A172 (cell line): ENCODE measurements at places on chromosomes 3 and 15.

GRCh38 chr3:135012101-135012500, 217.0 kb downstream of the EPHB1 start:
- no peak for DNase-seq

GRCh38 chr15:39213385-39213840, 367.5 kb upstream of the THBS1 start:
- DNase-seq, result peak; percentile 96

DNA sequence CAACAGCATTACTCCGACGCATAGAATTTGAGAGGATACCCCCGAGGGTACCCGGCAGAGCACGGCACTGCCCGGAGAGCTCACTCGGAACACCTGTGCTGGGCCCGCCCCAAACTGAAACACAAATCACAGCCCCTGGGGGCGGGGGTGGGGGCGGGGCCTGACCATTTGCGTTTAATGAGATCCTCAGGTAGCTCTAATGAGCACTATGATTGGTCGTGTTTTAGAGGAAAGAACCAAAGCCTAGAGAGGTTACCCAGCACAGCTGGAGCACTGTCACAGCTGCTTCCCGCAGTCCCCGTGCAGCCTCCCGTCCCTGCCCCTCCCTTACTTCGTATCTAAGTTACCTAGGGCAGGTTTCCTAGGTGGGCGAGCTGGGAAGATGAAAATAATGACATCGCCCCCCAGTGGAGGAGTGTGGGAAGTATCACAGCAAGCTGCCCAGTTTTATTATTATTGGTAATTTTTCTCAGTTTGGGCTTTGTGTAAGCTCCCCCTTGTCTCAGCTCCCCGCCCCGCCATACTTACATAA, 187.1 kb downstream of the PDE8A start:
- no peak for DNase-seq

DNA sequence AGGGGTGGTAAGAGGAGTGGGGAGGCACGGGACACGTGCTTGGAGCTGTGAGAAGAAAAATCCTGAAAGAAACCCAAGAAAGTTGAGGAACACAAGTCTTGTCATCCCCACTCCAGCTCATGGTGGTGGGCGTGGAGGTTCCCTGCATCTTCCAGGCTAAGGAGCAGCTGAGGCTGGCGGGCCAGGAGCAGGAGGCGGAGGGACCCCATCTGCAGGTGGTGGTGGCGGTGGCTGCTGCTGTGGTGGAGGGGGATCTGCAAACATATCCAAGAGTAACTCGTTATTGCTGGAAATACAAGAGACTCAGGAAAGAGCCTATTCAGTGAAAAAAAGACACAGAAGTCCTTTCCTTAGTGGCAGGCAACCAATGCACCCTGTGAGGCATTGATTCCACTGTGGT, 9.4 kb upstream of the CSPG5 start:
- DNase-seq, result no peak

- DNase-seq, result no peak
These were observed 8.1 kb upstream of the MNS1 start for GRCh38 chr15:56473017-56473416.

DNA sequence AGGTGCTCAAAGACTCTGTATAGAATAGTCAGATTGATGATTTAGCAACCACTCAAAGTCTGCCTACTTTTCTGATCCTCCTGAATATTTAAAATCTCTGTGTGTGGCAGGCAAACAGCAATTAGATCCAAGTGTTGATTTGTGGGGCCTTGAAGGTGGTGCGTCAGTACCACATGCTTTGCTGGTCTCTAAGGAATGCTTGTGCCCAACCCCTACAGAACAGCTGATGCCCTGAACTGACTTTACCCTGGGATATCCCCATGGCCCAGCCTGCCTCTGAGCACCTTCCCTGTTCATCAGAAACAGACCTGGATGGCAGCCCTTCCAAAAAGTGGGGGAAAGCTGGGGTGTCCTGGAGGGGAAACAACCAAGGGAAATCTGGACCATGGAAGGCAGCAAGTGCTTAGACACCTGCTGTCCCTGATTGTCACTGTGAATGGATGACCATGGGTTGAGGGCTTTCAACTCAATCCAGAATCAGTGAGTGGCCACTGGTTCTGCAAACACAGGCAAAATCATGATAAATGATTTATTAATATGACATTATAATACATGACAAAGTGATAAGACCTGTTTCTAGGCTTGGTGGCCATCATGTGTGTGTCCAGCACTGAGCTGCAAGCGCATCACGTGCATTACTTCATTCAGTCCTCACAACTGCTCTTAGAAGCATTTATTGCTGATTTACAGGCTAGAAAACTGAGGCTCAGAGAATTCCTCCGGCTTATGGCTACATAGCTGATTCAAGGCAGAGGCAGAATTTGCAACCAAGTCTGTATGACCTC, 76.1 kb upstream of the TPM1 start:
- no peak for DNase-seq

DNA sequence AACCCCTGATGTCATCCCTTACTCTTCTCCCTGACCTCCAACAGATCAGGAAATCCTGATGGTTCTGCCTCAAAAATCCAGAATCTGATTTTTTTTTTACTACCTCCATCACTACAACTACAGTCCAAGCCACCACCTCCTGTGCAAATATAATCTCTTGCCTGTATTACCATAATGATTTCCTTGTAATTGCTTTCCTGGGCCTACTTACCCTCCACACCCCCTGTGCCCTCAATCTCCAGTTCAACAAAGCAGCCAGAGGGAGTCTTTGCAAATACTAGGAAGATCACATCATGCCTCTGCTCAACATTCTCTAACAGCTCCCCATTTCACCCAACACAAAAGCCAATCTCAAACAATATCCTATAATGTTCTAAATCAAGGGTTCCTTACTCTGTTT, 159.9 kb downstream of the FMN1 start:
- DNase-seq, result no peak

- no peak for DNase-seq
These were observed 218.6 kb downstream of the TBC1D2B start for GRCh38 chr15:77858792-77859490.

GRCh38 chr15:63860155-63860554, 26.4 kb upstream of the HERC1 start:
- DNase-seq, result no peak

DNA sequence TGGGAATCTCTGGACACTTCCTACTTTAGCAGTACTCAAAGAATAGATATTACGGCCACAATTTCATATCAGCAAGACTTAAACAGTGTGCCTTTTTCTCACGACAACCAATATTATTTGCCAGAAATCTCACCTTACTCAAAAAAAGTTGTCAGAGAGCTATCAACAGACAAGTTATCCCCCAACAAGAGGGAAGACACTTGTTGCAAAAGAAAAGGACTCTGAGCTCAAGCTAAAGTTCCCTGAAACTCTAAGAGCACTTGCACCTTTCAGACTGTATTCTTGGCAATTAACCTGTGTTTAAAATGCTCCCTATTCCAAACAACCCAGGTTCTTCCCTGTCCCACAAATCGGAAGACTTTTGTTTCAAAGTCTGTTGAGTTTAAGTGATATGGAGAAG, 4.5 kb downstream of the LRIG1 start:
- DNase-seq, result no peak

- DNase-seq, result no peak
These were observed 419.3 kb downstream of the TUSC7 start for GRCh38 chr3:117128872-117129271.

DNA sequence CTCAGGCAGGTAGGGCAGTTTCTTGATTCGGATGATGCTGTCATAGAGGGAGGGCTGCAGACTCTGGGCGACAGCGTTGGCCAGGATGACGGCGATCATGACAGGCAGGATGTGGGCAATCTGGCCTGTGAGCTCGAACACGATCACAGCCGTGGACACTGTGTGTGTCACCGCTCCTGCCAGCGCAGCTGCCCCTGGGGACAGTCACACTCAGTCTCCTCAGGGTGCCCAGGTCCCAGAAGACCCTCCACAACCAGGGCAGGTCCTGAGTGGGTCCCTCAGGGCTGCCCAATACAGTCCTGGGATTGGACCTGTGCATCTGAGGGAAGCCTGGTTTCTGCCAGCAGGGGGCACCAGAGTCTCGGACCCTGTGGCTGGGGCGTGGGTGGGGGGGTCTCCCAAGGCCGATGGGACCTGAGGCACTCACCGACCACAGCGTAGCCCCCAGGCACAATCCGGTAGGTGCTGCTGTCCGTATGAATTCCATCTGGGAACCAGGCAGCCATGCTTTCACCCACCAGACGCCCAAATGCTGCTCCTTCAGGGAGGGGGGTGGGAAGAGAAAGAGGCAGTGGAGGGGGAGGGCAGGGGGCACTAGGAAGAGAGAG, 7.2 kb downstream of the CLCN2 start:
- no peak for DNase-seq
